ENCODE measurements at places on chromosomes 12 and 14.

DNA sequence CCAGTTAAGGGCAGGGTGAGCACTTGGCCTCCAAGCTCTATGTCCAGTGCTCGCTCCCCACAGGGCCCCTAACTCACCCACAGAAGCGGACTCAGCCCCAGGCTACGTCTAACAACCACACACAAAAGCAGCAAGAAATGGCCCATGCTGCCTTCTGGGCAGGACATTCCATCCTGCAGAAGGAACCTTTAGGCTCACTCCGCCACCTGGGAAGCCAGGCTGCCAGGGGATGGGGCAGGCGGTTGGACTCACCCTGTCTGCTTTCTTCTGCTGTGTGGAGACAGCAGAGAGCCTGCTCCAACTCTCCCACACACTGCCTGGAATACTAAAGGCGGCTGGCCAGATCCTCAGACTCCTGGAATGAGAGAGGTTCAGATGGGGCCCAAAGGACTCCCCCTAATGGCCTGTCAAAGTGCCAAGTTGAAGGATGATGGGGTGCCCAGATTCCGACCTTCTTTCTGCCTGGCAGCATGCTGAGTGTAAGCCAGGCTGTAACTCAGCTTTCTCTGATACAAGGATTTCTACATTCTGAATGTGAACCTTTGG is 27.7 kb upstream of the BLTP3B start:
- no peak for DNase-seq

- no peak for DNase-seq
Measured at GRCh38 chr14:99601361-99601831, 2.6 kb downstream of the CCDC85C start.

- DNase-seq: no peak
Measured at GRCh38 chr14:62692490-62693106, 352.7 kb downstream of the KCNH5 start.

DNA sequence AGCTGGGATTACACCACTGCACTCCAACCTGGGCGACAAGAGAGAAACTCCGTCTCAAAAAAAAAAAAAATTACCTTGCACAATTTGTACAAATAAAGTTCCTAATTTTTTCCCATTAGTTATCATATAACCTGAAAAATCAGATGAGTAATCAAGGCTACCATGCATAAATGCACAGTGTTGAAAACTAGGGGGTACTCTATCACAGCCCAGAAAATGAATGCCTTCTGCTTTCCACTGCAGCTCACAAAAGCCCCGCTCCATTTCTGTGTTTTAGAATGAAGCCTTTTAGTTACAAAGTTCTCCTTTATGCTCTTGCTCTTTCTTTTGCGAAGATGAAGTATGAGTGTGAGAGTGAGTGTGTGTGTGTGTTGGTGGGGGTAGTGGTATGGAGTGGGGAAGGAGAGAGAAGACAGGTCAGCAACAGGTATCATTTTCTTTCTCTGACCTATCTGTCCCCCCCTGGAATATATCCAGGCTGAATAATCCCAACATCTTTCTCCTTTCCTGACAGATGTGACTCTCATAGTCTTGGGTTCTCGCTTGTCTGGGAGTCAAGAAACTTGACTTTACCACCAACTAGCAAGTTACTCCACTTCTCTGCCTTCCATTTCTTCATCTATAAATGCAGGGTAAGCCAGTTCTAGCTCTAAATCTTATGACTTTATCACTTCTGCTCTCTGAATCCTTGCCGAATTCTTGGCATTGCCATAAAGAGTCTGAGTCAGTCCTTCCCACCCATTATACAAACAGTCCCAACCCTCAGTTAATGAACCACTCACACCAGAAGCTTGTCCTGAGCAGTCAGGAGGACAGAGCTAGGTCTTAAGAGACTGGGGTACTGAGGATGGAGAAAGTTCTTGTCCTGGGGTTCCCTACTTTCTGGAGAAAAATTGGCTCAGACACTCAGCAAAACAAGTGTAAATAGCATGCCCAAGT is 16.1 kb downstream of the BIN2 start:
- DNase-seq: no peak

DNA sequence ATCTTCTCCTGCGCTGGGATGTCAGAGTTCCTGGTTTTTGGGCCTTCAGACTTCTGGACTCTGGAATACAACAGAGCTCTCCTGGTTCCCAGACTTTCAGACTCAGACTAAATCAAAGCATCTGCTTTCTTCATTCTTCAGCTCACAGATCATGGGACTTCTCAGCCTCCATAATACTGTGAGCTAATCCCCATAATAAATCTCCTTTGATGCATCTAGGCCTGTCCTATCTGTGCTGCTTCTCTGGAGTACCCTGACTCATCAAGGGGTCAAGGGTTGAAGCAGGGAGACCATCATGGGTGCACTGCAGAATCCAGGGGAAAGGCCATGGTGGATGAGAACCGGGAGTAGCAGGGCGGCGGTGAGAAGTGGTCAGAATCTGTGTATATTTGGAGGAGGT is 1094.1 kb upstream of the TMEM132C start:
- DNase-seq: no peak

- no peak for DNase-seq
Measured at GRCh38 chr12:32462908-32463307, 63.5 kb downstream of the FGD4 start.

DNA sequence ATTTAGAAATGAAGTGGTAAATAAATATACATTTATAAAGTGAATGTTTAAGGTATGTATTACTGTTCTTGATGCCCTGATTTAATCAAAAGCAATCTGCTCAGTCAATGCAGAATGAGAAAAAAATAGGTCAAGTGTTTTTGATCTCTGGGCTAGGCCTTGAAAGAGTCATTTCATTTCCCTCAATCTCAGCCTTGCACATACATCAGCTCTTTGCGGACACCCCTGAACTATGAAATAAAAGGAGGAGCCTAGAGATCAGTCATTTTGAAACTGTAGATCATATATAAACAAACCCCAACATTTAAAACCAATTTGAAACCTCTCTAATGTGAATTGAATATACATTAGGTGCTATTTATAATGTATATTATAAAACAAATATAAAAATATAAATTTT is 42.5 kb downstream of the ATG2B start:
- DNase-seq: no peak

GRCh38 chr14:81449576-81449975 is 49.5 kb upstream of the STON2 start:
- DNase-seq: no peak

GRCh38 chr12:1851151-1851701 is 30.9 kb downstream of the LRTM2 start:
- no peak for DNase-seq

DNA sequence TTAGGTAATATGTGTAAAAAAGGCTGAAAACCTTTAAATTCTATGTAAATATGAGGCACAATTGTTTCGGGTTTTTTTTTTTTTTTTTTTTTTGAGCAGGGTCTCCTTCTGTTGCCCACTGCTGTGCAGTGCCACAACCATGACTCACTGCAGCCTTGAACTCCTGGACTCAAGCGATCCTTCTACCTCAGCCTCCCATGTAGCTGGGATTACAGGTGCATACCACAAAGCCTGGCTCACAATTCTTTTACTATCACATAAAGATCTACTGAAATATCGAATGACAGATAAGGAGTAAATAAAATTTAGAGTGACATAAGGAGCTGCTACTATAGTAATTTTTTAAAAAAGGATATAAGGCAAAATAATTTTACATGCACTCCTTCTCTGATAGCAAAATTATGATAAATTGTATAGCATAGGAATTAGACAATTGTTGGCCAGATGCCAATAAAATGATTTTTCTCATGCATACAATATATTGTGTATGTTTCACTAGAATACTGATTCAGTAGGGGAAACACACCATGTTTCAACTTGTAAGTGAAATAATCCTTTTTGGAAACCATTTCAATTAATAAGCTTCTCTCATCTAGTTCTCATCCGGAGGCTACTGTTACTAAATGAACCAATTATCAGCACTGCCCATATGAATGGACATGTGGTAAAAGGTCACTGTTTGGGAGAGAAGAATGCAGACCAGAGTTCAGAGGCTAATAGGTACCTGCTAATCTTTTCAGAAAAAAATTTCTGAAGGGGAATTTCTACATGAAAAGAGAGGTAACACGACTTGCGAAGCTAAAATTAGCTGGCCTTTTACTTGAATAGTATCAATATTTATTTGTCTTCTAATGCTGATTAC is 108.4 kb downstream of the PPP1R12A start:
- no peak for DNase-seq

DNA sequence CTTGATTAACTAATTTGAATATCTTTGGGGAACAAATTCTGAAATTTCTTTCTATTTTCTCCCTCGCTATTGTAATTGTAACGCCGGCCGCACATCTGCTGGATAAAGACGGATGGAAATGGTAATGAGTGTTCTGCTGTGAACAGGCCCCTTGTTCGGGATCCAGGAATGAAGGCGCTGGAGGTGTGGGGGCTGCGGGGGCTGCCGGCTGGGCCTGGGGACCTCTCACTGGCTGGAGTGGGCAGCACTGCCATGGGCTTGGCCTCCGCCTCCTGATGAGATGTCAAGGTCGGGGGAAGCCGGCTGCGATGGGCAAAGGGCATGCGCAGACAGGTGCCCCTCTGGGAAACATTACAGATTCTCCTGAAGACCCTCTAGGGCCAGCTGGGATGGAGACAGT is 175.4 kb downstream of the PHETA1 start:
- DNase-seq: no peak
